Astrocyte of the cerebellum (primary cell): ENCODE measurements at places on chromosomes 2 and 18.

DNA sequence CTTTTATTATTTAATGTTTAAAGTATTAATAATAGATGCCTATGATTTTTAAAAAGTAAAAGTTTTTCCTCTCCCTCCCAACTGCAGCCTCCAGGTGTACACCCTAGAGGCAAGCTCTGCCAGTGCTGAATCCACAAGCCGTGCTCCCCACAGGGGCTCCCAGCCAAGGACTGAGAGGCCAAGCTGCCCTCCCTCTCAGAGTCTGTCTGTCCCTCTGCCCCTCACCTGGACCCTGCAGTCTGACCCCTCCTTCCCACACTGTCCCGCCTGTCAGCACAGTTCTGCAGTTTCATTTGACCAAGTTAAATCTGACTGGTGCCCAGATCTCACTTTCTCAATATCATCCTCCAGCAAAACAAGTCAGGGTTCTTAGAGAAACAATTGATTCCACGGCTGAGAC, 14.8 kb upstream of the PROC start:
- no peak for DNase-seq

DNA sequence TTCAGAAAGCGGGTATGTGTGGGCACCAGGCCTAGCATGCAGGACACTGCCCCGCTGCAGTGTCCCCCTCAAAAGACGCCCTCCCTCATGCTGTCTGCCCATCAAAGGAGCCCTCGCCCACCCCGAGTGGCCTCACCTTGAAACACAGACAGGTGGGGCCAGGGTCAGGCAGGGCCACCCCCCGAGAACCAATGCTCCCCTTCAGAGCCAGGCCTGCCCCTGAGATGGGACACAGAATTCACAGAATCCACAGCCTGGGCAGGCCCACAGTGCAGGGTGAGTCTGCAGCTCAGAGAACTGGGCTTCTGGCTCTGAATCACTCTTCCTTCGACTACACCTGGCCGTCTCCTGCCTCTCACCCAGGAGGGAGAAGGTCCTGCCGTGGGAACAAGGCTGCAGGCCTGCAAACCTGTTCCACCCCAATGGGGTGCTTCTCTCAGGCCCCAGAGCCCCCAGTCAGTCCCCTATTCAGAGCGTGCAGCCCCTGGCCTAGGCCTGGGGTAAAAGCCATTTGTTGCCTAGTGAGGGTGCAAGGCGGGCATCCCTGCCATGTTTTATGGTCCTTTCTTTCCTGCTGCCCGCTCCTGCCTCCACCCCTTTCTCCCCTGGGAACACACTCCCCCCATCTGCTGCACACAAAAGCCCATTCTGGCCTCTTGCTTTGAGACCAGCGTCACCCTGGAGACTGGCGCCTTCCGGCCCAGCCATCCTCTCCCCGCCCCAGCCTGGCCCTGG, 11.3 kb upstream of the ARHGEF4 start:
- DNase-seq: no peak

GRCh38 chr18:48795696-48796095, 155.1 kb downstream of the SMAD7 start:
- DNase-seq: no peak

GRCh38 chr18:33375829-33376228, 64.7 kb downstream of the CCDC178 start:
- DNase-seq: no peak

DNA sequence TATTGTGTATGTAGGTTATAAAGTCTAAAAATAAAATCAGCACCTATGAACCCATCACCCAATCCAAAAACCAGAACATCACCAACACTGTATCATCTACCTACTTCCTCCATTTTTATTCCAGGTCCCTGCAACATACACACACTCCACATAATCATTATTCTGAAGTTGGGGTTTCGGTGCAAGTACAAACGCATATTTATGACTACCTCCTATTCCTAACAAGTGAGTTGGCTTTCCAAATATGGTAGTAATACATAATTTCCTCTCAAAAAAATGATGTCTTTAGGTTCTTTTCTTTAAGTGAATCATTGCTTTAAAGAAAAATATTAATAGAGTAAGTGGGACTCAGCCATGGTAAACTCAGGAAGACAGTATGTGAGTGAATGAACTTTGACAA, 3.3 kb downstream of the ACVR1 start:
- no peak for DNase-seq

- DNase-seq: no peak
Observed at GRCh38 chr2:118577202-118577601, 270.2 kb downstream of the EN1 start.

DNA sequence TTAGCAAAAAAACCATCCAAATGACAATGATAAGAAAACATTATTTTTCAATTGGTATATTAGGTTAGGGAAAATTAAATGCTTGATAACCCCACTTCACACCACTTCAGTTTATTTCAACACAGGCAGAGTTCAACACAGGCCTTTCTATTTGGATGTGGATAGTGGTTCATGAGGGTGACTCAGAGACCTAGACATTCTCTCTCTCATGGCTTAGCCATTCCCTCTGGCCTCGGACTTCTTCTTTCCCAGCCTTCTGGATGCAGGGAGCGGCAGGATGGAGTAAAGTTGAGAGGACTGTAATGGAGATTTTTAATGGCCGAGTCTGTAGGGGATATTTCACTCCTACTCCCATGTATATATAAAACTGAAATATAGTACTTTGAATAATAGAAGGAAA, 109.7 kb downstream of the CTNNA2 start:
- DNase-seq: no peak

- DNase-seq: no peak
Observed at GRCh38 chr2:23693606-23693951, 233.3 kb downstream of the ATAD2B start.
